ENCODE measurements at places on chromosomes 11 and 22. TPM values are rescaled to one million over a fixed set of nuclear protein-coding genes. Genes with fewer than 3 reads are reported as not detected.

The DDTL gene
- 1.2 TPM for polyA plus RNA-seq

The WT1 gene
- 1.2 TPM for polyA plus RNA-seq

- peaks cover 64% of the 10 kb centered on the region for H3K27me3 ChIP-seq
- H3K4me1 ChIP-seq = no peaks in the 10 kb centered on the region
- H3K27ac ChIP-seq = no peak overlapping the region
- no peaks in the 10 kb centered on the region for H3K36me3 ChIP-seq
- H3K4me3 ChIP-seq = no peak overlapping the region
- no peak for DNase-seq
Measured at GRCh38 chr11:19239039-19239438, 1.7 kb downstream of the E2F8 start.

The PAX6 gene
- not detected for polyA plus RNA-seq

DNA sequence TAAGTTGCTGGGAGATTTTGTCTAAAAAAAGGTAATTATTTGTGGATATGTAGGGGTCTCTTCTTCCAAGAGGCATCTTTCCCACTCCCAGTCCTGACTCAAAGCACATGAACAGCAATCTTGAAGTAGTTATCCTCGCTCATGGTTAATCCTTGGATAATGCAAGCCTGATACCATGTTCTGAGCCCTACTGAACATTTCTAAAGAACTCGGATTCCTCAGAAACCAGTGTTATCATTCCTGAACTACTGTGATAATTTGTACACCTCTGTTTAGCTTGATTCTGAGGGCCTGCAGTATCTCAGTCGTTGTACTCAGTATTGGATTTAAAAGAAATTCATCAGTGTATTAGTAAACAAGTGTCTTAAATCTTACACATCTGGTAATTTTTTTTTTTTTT lies 22.3 kb upstream of the RCE1 start:
- no peak overlapping the region for H3K4me3 ChIP-seq
- DNase-seq = no peak
- no peaks in the 10 kb centered on the region for H3K27me3 ChIP-seq
- no peak overlapping the region for H3K27ac ChIP-seq
- no peaks in the 10 kb centered on the region for H3K36me3 ChIP-seq
- no peaks in the 10 kb centered on the region for H3K4me1 ChIP-seq

DNA sequence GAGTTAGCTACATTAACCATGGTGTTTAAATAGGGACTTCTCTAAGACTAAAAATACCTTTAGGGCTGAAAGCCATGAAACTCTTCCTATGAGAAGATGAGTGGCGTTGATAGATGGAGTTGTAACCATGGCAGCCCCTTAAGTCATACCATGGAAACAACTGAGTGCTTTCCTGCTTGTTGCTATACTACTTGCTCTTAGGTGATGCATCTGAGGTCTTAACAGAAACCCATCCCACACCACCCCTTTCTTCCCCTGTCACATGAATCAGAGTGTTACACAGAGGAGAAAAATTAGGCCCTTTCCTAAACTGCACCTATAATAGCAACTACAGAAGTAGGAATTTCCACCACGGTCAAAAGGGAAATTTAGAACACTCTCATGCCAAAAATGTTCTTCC lies 64.3 kb upstream of the ZC3H12C start:
- H3K36me3 ChIP-seq = no peaks in the 10 kb centered on the region
- no peak overlapping the region for H3K4me3 ChIP-seq
- no peak for DNase-seq
- no peaks in the 10 kb centered on the region for H3K27me3 ChIP-seq

- no peaks in the 10 kb centered on the region for H3K36me3 ChIP-seq
- no peak overlapping the region for H3K27ac ChIP-seq
- no peaks in the 10 kb centered on the region for H3K27me3 ChIP-seq
- no peaks in the 10 kb centered on the region for H3K4me1 ChIP-seq
- H3K4me3 ChIP-seq = no peak overlapping the region
Measured at GRCh38 chr11:110097459-110098012, 4.3 kb downstream of the ZC3H12C start.

- no peak overlapping the region for H3K4me3 ChIP-seq
- H3K27me3 ChIP-seq = no peaks in the 10 kb centered on the region
- H3K36me3 ChIP-seq = peaks cover 14% of the 10 kb centered on the region
- peaks cover 70% of the 10 kb centered on the region for H3K4me1 ChIP-seq
- no peak for DNase-seq
- H3K27ac ChIP-seq = peak overlapping the region; percentile 91
Measured at GRCh38 chr11:118623269-118623655, 15.8 kb downstream of the PHLDB1 start.

DNA sequence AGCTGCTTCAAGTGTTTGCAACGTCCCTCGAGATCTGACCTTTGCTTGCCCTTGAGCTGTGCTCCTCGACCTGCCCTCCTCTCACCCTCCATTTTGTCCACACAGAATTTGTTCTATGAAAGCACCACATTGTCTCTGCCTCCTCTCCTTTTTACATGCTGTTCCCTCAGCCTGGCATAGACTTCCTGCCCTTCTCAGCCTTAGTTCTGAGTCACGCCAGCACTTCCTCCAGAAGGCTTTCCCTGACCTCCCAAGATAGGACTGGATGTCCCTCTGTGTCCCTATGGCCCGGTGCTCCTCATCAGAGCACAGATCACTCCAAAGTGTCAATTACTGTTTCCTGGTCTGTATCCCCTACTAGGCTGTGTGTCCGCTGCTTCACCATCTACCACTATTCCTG lies 16.2 kb downstream of the JHY start:
- no peaks in the 10 kb centered on the region for H3K4me1 ChIP-seq
- DNase-seq = no peak
- H3K36me3 ChIP-seq = no peaks in the 10 kb centered on the region
- no peak overlapping the region for H3K4me3 ChIP-seq
- H3K27me3 ChIP-seq = no peaks in the 10 kb centered on the region
- H3K27ac ChIP-seq = no peak overlapping the region

GRCh38 chr22:29306835-29307595 lies 565 bp downstream of the GAS2L1 start:
- H3K27me3 ChIP-seq = no peaks in the 10 kb centered on the region
- peak overlapping the region; percentile 94 for H3K4me3 ChIP-seq
- H3K36me3 ChIP-seq = no peaks in the 10 kb centered on the region
- H3K4me1 ChIP-seq = peaks cover 62% of the 10 kb centered on the region
- peak; percentile 91 for DNase-seq
